Left kidney (tissue), 8 donors: ENCODE measurements at places on chromosomes 11 and 22. TPM values are rescaled to one million over a fixed set of nuclear protein-coding genes. Genes with fewer than 3 reads are reported as not detected.

Gene ALKBH8
- 13.5 TPM for polyA plus RNA-seq

DNA sequence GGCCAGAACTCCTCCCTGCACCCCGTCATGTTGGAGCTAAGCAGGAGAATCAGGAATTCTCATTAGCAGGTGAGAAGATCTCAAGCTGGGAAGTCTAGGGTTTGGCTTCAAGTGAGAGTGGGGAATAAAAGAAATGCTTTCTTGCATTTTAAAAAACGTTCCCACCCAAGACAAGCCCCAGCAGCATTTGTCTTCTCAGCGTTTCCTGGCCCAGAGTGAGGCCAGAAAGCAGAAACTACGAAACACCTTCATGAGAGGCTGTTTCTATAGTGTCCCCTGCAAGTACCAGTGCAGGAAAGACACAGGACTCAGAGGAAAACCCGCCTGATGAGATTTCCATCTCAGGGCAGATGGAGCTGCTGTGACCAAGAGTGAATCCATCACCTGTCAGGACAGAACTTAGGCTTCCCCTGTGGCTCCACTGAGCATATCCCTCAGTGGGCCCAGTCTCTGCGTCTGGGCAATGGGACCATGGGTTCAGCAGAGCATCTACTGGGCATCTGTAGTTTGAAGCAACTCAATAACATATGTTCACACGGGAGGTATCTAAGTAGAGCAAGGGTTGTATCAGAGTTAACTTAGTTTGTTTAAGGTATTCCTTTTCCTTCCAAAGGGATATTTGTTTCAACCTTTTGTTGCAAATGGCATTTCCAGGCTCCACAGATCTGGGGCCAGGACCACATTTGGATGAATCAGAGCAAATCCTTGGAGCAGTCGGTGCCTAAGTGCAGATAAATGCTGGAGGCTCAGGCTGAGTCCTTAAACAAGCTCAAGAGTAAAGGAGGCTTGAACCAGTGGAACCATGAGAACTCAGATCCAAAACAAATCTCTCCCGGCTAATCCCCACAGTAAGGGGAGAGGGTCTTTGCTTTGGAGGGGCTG is 548.3 kb downstream of the MIAT start:
- DNase-seq: no peak

GRCh38 chr11:43687120-43687791 is 6.7 kb downstream of the HSD17B12 start:
- no peak for DNase-seq

GRCh38 chr11:12784987-12785386 is 110.8 kb downstream of the TEAD1 start:
- no peak for DNase-seq

- no peak for DNase-seq
These were observed at the start of gene MOB2 for GRCh38 chr11:1486054-1486825. Gene MOB2 (minus strand): TSS chr11:1486779. CDS start chr11:1486556, 223 bp downstream.

DNA sequence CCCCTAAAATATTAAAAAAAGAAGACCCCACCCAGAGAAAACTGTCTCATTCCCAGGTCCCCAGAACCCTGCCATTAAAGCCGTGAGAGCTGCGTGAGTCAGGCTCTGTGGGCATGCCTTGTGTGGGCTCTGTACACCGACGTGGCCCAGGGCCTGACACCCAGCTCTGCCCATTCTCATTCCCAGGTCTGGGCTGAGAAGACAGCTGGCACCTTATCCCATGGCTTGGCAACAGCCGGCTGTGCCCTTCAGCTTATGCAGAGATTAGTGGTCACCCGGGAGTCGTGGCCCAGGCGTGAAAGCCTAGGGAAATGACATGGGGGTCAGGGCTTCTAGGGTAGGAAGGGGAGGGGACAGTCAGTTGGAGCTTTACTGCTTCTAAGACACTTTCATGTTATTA is 31.9 kb downstream of the OTOG start:
- no peak for DNase-seq

DNA sequence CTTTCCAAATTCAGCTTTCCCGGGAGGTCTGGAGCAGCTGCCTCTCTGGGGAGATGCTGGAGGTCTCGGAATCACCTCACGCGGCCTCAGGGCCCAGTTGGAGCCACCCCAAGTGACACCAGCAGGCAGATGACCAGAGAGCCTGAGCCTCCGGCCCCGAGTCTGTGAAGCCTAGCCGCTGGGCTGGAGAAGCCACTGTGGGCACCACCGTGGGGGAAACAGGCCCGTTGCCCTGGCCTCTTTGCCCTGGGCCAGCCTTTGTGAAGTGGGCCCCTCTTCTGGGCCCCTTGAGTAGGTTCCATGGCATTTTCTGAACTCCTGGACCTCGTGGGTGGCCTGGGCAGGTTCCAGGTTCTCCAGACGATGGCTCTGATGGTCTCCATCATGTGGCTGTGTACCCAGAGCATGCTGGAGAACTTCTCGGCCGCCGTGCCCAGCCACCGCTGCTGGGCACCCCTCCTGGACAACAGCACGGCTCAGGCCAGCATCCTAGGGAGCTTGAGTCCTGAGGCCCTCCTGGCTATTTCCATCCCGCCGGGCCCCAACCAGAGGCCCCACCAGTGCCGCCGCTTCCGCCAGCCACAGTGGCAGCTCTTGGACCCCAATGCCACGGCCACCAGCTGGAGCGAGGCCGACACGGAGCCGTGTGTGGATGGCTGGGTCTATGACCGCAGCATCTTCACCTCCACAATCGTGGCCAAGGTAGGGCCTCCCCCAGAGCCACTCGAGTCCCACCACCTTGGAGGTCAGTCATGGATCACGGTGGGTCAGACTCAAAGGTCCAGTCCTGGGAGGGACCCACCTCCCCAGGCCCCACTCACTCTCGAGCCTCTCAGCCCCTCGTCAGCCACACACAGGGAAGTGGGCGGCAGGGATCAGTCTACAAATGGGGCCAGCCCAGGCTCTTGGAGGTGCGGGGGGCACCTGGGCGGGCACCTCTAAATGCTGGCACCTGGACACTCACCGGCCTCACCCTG is 525 bp downstream of the SLC22A12 start:
- no peak for DNase-seq

DNA sequence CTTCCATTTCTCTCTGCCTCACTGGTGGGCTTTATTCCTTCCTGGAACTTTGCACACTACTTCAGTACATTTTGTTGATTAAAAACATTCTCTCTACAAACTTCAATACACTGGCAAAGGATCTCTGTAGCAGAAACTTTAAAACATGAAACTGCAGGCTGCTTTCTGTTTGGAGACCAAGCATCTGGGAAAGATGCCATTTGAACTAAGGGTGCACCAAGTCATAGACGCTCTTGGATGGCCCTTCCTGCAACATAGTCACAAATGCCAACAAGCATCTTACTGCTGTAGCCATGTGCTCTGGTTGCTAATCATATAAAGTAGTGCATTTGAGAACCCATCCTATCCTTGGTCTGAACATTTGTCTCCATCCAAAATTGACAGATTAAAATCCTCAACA is 56.4 kb downstream of the SNX19 start:
- DNase-seq: no peak

GRCh38 chr22:24145446-24146193 is 35.7 kb upstream of the SUSD2 start:
- DNase-seq: no peak

DNA sequence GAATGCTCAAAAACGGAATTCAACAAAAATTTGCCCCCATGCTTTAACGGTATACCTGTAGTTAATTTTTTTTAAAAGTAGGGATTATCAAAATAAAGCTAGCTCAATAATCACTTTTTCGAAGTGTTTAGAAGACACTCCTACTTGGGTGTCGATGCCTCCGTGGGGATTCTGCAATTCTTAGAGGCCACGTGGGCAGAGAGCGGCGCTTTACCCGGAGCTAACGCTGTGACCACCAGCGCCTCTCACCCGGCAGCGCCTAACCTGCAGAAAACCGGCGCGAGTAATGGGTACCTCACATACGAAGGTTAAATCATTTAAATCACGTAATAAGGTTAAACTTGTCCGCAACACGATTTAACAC is 583 bp downstream of the TAF1D start:
- DNase-seq: peak; percentile 42

DNA sequence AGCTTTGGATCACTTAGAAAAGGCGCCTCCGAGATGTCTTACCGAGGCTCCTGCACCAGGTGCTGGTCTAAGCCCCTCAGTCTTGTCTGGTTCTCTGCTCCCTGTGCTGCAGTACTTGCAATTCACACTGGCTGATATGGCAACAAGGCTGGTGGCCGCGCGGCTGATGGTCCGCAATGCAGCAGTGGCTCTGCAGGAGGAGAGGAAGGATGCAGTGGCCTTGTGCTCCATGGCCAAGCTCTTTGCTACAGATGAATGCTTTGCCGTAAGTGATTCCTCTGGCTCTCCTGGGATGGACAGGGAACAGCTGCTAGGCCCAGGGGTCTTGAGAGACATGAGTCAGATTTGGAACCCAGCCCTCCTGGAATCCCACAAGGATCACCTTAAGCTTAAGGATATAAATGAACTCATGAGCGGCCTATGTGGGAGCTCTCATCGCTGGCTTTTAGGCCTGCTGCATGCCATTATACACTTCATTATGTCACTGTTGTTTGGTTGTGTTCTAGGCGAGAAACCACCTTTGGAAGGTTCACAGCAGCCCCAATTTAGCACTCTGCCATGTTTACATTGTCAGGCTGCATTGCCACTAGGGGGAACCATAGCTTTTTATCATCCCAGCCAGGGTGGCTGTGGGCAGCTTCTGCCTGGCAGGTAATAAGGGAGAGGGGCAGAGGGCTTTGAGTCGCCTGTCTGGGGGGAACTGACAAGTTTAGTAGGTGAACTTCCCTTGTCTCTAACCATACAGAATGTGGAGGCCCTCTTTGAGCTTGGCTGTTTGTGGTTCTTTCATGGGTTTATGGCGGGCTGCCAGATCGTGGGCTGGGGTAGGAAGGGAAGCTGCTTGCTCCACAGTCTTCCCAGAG is 8.5 kb downstream of the ACAD8 start:
- no peak for DNase-seq

DNA sequence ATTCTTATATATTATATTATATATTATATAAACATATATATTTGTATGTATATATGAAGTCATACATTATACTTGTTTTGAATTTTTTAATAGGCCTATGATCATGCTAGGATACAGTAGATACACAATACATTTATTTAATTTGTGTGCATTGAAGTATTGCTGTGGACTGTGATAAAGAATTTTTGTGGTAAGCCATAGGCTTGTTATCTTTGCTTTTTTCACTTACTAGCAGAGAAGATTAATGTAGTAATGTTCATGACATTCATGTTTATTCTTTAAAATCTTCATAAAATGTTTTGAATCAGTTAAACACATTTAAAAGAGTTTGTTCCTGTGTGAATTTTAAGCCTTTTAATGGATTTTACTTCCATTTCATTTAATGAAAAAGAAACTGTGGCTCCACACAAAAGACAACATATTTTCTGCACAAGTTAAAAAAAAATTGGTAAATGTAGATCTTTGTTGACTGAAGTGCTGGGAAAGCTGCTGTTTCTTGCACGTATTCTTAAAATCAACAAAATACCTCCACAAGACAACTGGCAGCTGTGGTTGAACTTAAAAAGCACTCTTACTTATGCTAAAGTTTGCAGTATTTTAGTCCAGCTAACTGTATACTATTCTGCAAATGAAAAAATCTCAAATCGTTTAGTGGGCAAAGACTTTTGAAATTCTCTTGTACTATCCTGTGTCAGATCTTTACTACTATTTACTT is 156.2 kb downstream of the TMEM135 start:
- no peak for DNase-seq

DNA sequence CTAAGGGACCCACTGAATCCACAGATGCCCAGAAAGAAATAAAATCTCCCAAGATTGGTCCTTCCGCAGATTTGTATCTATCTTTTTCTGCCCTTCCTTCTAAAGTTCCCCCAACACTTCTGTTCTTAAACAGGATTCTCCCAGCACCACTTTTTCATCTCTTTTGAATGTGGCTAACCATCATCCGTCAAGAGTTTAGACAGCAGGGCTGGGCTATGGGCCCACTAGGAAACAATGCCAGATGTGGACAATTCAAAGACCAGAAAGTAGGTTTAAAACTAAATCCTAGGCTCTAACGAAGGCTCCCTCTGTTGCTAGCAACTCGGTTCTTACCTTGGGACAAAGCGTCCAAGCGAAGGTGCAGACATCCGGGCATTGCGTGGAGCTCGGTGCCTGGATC is 100.0 kb downstream of the AMBRA1 start:
- no peak for DNase-seq

- no peak for DNase-seq
These were observed 71.1 kb downstream of the LARGE2 start for GRCh38 chr11:45993531-45994001.

Gene C11orf87
- 0.22 TPM for polyA plus RNA-seq

- DNase-seq: no peak
These were observed 15.4 kb upstream of the POU2AF2 start for GRCh38 chr11:111230122-111230465.

DNA sequence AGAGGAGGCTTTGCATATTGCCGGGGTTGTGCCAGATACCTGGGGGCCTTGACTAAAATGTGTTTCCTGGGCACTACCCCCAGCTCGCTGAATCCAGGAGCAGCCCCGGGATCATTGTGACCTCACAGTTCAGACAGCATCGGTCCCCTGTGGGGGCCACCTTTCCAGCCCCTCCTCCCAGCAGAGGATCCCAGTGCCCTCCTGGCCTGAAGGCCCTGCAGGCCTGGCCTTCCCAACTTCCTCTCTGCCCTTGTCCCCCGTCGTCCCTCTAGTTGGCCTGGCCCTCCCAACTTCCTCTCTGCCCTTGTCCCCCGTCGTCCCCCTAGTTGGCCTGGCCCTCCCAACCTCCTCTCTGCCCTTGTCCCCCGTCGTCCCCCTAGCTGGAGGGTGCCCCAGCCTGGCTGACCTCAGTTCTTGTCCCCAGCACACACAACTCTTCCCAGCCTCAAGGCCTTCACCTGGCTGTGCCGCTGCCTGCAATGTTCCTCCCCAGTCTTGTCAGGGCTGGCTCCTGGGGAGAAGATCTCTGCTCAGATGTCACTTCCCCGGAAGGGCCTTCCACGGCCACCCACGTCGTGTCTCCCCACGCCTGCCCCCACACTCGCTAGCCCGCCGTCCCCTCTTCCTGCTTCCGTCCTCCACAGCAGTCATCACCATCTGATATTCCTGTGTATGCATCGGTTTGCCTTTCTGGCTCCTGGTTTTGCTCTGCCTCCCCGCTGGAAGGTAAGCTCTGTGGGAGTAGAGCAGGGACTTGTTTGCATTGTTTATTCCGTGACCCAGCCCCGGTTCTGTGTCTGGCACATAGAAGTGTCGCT is 12.6 kb upstream of the ANO1 start:
- DNase-seq: no peak

Gene DDI1
- polyA plus RNA-seq: not detected

GRCh38 chr11:7031471-7031871 is 11.2 kb downstream of the NLRP14 start:
- no peak for DNase-seq
